ENCODE measurements at places on chromosomes 1 and 21.

DNA sequence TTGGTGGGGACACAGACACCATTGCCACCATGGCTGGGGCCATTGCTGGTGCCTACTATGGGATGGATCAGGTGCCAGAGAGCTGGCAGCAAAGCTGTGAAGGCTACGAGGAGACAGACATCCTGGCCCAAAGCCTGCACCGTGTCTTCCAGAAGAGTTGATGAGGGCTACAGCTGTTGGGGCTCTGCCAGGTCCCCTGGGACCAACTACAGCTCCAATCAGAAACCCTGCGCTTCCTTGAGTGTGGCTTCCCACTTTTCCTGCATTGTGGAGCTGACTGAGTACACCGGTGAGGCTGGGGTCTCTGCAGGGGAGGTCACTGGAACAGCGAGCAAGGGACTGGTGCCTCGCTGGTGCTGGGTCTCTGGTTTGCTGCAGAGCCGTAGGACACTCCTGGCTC is 4.5 kb downstream of the ADPRS start:
- DNase-seq = no peak

GRCh38 chr1:209368864-209369598 is 214.5 kb upstream of the CAMK1G start:
- DNase-seq = peak; percentile 32

DNA sequence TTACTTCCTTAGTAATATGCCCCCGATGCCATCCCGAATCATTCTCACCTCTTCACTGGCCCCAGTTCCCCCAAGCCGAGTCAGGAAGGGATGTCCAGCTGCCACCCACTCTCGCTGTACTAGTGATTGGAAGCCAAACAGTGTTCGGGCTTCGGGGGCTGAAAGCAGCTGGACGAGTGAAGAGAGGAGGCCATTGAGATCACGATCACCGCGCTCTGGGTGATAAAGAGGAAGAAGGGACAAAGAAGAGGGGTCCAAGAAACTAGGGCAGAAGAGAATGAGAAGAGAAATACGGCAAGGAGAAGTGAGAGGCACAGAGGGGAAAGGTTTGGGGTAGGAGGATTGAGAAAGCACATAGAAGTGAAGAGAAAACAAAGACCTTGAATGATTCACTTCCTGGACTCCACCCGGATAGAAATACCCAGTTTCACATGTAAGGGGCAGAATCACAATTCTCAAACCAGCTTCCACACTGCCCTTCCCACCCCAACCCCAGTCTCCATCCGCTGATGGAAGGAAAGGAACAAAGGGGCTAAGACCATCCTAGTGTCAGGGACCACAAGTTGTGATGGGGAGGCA is 3.7 kb upstream of the SF3B4 start:
- no peak for DNase-seq

- no peak for DNase-seq
These were observed 3.1 kb upstream of the PRKCZ start for GRCh38 chr1:2046953-2047748.

- DNase-seq = no peak
These were observed 203.0 kb downstream of the PLPP3 start for GRCh38 chr1:56376188-56376984.

DNA sequence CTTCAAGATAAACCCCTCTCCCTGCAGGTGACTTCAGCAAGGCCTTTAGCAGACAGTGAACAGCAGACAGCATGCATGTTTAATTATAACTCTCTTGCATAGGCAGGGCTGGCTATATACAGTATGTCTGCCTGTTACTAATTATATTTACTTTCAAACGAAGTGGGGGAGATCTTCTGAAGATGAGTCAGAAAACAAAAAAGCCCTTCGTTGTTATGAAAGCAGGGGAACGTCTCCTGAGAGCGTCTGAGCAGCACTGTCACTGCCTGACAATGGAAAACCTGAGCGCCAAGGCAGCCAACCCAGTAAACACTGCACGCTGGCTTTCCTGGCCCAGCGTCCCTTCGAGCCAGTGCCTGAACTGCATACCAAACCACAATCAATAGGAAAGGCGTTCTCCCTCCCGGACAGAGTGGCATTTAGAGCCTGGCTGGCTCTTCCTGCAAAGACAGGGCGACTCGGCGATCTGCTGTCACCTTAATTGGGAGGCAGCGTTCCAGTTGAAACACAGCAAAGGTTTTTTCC is 54.1 kb downstream of the TOMM20 start:
- peak; percentile 46 for DNase-seq

Data from kidney glomerular epithelial cell (primary cell).